ENCODE measurements at places on chromosomes 13 and 19.

- peak; percentile 86 for DNase-seq
These were observed 183.1 kb downstream of the LHFPL6 start for GRCh38 chr13:39419876-39420275.

GRCh38 chr19:38056646-38057045 is 149.6 kb downstream of the SIPA1L3 start:
- no peak for DNase-seq

GRCh38 chr19:17579661-17580244 is 24.3 kb downstream of the COLGALT1 start:
- DNase-seq: peak; percentile 24

DNA sequence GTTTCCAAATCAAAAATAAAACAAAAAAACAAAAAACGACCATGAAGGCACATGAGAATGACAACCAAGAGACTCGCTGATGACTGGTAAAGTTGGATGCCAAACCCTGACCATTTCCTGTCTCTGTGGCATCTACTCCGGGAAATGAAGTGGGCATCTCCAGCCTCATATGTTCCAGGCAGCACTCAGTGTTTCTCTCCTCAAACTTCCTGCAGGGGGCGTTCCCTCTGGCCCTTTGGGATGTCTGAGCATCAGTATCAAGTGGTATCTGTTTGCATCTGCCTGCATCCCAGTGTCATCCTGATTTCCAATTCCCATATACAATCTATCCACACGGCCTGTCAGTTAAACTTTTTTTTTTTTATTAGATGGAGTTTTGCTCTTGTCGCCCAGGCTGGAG is 9.8 kb upstream of the SIGLEC12 start:
- DNase-seq: no peak

DNA sequence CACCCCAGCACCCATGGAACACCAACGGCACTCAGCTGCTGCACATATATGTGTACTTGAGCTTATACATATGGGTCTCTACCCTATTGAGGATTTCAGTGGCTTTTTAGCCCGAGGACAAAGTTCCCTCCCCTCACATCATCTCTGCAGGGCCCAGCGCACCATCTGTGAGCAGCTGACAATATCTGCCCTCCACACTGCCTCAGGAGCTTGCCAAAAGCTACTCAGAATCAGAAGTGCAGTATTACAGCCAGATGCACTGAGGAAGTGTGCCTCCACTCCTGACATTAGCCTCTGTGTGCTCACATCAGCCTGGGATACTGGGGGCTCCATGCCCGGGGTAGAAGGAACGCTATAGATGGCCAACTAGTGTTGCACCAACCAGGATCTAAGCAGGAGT is 903.9 kb downstream of the UQCRFS1 start:
- DNase-seq: no peak

- DNase-seq: no peak
These were observed 26.2 kb downstream of the SLC25A30 start for GRCh38 chr13:45391926-45392325.

GRCh38 chr19:49339301-49340068 is 4.3 kb downstream of the CD37 start:
- peak; percentile 26 for DNase-seq

GRCh38 chr13:66585669-66586203 is 644.4 kb downstream of the PCDH9 start:
- no peak for DNase-seq

- DNase-seq: peak; percentile 100
These were observed at the start of the genes MED29 and PAF1 for GRCh38 chr19:39390751-39391437. Gene MED29, plus strand, starts transcription at chr19:39391378. Its CDS starts 45 bp downstream, at chr19:39391423. Gene PAF1, minus strand, starts transcription at chr19:39391106. Its CDS starts 242 bp downstream, at chr19:39390864.

DNA sequence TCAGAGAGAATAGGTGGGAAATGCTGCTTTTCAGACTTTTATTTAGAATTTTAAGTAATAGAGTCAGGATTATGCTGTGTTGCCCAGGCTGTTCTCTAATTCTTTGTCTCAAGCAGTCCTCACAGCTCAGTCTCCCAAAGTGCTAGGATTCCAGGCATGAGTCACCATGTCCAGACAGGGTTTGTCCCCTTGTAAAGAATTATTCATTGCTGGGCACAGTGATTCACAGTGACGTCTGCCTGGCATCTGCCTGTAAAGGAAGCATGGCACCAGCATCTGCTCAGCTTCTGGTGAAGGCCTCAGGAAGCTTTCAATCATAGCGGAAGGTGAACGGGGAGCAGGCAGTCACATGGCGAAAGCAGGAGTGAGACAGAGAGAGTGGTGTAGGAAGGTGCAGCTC is 17.7 kb downstream of the ZNF763 start:
- no peak for DNase-seq

DNA sequence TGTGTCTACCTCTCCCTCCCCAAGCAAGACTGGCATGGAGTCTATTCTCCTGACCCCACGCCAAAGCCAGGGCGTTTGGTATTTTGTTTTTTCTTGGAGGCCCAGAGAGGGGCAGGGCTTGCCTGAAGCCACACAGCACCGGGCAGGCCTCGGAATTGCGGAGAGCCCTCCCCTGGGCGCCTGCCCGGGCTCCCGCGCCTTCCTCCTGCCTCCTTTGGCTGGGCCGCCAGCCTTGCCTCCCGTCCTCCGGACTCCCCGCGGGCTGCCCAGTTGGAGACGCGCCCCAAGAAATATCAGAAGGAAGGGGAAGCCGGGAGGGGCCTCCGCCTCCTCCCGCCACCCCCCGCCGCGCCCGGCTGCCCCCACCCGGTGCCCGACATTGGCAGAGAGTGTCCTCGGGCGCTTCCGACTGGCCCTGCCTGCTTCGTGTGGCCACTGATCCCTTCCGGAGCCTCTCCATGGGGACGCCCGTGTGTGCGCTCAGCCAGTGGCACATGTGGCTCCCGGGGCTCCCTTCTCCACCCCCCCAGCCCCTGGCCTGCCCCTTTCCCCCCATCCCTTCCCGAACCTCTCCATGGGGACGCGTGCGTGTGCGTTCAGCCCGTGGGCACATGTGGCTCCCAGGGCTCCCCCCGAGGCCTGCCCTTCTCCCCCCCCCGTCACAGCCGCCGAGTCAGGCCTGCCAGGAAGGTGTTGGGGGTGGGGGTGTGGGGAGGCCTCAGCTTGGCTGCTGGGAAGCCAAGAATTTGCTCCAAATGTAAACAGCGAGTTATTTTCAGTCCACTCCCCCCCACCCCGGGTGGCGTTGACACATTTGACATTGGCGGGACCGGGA is 37.3 kb downstream of the NFIC start:
- DNase-seq: no peak

DNA sequence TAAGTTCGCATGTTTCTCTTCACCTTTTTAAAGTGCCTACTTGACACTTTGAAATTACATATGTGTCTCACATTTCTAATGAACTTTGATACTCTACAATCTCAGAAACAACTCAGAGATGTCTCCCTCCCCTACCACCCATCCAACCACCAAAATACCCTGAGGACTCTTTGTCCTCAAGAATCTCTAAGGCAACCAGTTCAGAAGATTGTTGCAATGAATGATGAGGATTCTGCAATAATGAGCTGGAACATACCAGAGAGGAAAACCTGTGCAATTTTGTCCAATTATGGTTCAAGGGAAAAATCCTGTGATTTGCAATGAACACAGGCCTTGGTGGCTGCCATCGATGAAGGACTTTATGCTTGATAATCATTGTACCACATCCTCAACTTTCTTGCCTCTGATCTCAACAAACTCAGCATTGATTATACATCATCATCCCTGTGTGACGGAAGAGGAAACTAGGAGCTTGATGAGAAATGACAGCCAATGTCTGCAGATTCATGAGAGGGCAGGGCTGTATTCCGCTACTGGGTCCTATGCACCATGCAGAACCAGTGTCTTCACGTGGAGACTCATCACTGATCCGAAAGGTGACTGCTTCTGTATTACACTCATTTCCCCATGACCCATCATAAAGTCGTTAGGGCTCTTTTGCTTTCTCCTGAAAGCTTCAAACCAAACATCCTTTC is 1.1 kb downstream of the FPR1 start:
- no peak for DNase-seq

DNA sequence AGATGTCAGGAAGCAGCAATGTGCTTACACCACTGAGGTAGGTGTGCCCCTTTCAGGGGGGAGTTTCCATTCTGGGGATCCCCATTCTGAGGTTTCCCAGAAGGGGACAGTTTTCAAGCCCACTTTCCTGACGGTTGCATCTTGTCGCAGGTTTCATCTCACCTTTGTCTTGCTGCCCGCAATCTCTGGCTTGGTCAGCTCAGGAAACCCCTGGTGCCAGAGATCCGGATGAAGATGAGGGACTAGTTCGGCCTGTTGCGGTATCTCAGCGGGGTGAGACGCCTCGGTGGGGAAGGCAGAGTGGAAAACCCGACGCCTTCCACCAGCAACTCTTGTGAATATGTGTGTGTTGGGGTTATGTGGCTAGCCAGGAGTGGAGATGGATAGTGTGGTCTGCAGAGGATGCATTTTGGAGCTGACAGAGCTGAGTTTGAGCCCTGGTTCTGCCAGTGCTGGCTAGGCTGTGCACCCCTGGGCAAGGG is 13.1 kb downstream of the TNFSF9 start:
- no peak for DNase-seq

DNA sequence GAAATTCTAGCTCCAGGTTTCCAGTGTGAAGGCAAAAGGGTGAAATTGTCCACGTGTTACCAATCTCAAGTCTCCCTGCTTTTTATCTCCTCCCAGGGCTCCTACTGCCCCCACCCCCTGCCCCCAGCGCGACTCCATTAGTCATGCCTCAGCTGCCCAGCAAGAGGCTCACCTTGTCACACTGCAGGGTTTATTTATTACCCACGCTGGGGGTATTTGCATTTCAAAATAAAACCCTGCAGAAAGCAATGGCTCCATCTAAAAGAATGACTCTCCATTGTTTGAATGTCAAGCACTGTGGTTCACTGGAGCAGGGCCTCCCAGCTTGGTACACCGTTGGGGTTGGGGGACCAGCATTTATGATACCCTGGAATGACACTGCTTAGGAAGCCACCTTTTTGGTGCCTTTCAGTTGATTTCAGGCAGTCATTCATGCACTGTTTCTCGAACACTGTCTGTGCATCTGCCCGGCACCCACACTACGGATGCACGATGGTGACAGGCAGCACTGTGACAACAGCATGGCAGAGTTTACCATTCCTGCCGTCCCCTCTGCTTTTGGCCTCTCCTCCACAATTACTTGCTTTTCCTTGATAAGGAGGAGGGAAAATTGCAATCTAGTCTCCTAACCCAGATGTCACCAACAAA is 9.9 kb upstream of the POP4 start:
- DNase-seq: peak; percentile 26

GRCh38 chr13:73055813-73056564 is 2.8 kb upstream of the KLF5 start:
- no peak for DNase-seq

DNA sequence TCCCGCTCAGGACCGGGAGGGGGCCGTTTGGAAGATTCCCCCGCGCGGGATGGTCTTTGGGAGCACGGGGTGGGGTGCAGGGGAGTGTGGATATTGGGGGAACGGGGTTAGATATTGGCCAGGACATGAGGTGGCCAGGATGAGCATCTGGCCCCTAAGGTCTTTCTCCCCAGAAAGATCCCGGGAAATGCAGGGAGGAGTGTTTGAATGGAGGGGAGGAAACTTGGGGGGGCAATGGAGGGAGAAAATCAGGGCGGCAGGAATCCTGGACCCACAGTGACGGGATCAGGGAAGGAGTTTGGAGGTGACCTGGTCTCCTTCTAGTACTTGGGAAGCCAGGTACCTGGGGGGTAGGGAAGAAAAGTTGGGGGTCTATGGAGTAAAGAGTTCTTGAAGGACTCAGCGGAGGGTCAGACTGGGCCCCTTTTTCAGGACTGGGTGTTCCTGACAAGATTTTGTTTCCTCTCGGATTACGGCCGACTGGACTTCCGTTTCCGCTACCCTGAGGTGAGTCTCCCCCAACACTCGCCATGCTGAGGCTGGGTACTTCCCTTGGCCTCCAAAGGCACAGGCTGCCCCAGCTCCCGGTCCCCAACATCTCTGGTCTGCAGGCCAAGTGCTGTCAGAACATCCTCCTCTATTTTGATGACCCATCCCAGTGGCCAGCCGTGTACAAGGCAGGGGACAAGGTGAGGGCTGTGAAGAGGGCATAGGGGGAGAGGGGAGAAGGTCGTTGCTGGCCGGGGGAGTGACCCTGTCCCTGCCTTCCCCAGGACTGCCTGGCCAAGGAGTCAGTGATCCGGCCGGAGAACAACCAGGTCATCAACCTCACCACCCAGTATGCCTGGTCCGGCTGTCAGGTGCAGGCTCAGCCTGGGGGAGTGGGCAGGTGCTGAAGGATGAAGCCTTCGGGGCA is 989 bp downstream of the TMEM145 start:
- DNase-seq: no peak

- DNase-seq: no peak
These were observed 34.3 kb downstream of the RCBTB1 start for GRCh38 chr13:49550942-49551644.
